ENCODE measurements at places on chromosomes 7 and 10.

DNA sequence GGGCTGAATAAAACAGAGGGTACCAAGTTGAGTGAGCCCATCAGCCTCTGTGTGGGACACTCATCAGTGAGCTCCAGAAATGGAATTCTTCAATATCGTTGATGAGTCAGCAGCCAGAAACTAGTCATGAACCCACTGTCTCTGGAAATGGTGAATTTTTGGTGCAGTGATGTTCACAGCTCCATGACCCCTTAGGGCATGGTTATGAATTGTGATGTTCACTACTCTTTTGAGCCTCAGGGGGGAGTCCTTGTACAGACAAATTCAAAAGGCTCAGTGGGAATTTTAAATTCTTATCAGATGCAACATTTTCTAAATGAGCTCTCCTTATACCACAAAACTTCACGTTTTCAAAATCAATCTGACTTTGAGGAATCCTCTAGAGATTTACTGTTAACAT lies 335.7 kb downstream of the PHTF2 start:
- no peak for DNase-seq

GRCh38 chr10:71969929-71970328 lies 5.7 kb downstream of the CHST3 start:
- no peak for DNase-seq

DNA sequence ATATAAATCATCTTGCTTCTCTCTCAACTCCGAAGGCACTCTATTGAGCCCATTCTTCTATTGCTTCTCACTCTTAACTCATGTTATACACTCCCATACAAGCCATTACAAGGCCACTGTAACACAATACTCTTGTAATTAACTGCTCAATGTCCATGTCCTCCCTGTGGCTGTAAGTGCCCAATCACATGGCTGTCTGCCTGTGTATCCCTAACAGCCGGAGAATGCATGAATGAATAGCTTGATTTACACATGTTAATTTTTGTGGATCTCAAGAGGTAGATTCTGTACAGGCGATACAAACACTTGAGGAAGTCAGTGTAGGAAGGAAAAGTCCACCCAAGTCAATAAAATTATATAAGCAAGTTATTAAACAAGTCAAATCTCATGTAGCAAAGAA lies 215.6 kb downstream of the DOCK4 start:
- DNase-seq = no peak

DNA sequence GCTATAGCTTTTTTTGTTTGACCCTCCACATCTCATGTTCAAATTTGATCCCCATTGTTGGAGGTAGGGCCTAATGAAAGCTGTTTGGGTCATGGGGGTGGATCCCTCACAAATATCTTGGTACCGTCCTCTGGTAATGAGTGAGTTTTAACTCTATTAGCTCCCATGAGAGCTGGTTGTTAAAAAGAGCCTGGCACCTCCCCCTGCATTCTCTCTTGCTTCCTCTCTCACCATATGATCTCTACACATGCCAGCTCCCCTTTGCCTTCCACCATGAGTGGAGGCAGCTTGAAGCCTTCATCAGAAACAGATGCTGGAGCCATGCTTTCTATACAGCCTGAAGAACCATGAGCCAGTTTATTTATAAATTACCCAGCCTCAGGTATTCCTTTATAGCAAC lies 43.0 kb upstream of the IMMP2L start:
- no peak for DNase-seq

DNA sequence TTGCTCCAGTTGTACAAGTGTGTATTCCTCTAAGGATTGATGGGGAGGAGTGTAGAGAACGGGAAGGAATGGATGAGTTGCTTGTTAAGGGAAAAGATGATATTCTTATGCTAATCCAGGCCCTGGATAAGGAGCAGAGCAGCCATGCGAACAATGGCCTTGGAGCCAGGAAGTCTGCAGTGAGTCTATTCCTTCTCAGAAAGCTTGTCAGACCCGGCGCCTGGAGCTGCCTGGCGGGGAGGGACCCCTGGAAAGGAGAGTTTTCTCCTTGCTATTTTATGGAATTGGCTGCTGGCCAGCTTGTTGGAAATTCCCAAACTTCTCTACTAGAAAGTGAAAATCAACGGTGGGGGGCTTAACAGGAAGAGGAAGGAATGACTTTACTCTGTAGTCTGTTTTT lies 89.1 kb downstream of the MMRN2 start:
- no peak for DNase-seq

DNA sequence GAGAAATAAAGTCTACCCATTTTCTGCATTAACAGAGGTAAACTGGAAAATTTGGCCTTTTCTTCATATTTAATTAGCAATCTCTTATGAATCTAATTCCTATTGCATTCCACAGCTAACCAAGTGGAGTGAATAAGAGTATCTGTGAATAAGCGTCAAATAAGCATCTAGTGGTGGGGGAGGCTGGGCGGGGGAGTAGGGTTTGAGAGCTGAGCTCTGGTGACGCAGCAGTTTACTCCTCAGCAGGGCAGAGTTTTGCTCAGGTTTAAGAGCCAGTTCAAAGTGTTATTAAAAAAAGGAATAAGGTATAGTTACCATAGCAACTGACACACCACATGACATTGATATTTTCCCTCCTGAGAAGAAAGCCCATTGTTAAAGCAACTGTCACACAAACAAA lies 1346.8 kb upstream of the CELF2 start:
- no peak for DNase-seq

GRCh38 chr10:56895306-56895705 lies 534.2 kb upstream of the ZWINT start:
- DNase-seq = no peak

GRCh38 chr10:15166325-15166724 lies 2.2 kb downstream of the NMT2 start:
- no peak for DNase-seq

- no peak for DNase-seq
Measured at GRCh38 chr7:71015252-71015900, 116.6 kb upstream of the GALNT17 start.

GRCh38 chr10:52213321-52213752 lies 100.7 kb upstream of the DKK1 start:
- DNase-seq = no peak

DNA sequence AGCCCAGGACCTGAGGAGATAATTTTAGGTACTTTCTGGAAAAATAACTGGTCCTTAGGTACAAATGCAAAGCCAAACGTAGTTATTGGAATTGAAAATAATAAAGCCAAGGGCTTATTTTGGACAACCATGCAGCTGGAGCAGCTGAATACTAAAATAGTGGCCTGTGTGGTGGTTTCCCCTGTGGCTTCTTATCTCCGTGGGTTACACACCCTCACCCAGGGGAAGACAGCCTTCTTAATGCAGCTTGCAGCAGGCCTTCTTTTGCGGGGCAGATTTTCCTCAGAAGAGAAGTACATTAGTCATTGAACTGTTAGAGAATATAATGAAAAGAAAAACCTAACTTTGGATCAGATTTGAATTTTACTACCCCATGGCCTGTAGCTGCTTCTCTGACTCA lies 133.5 kb downstream of the ST7 start:
- no peak for DNase-seq

DNA sequence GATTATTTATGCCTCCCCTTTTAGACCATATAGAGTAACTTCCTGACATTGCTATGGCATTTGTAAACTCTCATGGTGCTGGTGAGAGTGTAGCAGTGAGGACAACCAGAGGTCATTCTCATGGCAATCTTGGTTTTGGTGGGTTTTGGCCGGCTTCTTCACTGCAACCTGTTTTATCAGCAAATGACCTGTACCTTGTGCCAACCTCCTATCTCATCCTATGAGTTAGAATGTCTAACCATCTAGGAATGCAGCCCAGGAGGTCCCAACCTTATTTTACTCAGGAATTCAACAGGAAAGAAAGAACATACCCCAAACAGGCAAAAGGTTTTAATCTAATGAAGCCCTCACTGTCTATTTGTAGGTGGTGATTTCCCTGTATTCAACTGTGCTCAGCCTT lies 205.4 kb upstream of the YAE1 start:
- DNase-seq = no peak

DNA sequence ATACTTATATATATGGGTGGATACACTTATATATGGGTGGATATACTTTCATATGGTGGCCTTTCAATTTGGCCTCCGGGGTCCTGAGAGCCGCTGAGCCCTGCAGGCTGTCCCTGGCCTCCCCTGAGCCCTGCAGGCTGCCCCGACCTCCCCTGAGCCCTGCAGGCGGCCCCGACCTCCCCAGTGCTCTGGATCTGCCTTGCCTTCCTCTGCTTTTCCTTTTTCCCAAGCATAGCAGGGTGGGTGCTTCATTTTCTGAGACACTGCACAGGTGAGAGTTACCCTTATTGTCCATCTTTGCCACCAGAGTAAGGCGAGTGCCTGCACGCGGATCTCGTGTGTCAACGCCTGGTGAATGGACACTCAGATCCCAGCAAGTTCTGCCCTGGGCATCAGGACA lies 106.6 kb downstream of the VIPR2 start:
- peak; percentile 25 for DNase-seq

DNA sequence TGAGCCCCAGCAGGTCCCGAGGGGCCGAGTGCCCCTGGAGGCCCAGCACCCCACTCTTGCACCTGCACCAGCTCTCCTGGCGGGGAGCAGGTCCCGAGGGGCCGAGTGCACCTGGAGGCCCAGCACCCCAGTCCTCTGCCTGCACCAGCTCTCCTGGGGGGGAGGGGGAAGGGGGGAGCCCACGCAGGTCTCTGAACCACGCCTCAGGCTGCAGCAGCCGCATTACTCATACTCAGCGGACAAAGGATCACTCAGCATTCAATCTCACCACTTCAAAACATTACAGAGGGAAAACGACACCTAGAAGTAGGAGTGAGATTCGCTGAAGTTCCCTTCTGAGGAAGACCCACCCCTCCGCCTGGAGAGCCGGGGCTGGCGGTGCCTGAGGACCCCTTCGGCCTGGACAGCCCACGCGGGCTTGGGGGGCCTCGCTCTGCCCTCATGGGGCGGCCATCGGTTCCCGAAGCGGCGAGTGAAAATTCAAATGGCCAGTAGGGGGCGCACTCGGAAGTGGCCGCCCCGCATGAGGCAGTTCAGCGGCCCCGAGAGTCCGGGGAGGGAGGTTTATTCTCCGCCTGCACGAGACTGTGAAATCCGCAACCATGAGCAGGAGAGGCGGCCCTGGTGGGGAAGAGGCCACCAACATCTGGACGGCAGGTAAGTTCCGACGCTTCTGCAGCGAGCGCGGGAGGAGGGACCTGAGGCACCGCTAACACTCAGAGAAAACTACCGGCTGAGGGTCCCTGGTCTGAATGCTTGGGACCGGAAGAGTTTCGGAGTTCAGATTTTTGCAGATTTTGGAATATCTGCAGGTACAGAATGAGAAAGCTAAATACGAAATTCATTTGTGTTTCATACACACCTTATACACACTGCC lies 1.1 kb upstream of the GPER1 start:
- peak; percentile 72 for DNase-seq

GRCh38 chr7:123397746-123398338 lies 136.6 kb downstream of the IQUB start:
- DNase-seq = no peak

- DNase-seq = no peak
Measured at GRCh38 chr10:76679030-76679429, 958.6 kb downstream of the KCNMA1 start.

Data from activated naive CD4-positive, alpha-beta T cell treated with anti-CD3 and anti-CD28 coated beads, Interleukin-2, amount 50 U/mL, for 72 hours (primary cell).